ENCODE measurements at places on chromosomes 3 and 15.
A peak's percentile ranks its signal among the peaks of the same experiment; 100 is the strongest.

- DNase-seq: peak; percentile 70
These were observed 768 bp downstream of the ANO10 start for GRCh38 chr3:43620831-43621655.

- no peak for DNase-seq
These were observed 57.6 kb upstream of the TNFSF10 start for GRCh38 chr3:172580680-172581401.

GRCh38 chr3:101637451-101637850 is 39.5 kb downstream of the ZBTB11 start:
- no peak for DNase-seq

GRCh38 chr3:30488070-30488756 is 118.2 kb upstream of the TGFBR2 start:
- DNase-seq: no peak

- DNase-seq: no peak
These were observed 30.5 kb downstream of the PLXND1 start for GRCh38 chr3:129575997-129576384.

- no peak for DNase-seq
These were observed 91.1 kb upstream of the IL12A start for GRCh38 chr3:159897331-159898075.

DNA sequence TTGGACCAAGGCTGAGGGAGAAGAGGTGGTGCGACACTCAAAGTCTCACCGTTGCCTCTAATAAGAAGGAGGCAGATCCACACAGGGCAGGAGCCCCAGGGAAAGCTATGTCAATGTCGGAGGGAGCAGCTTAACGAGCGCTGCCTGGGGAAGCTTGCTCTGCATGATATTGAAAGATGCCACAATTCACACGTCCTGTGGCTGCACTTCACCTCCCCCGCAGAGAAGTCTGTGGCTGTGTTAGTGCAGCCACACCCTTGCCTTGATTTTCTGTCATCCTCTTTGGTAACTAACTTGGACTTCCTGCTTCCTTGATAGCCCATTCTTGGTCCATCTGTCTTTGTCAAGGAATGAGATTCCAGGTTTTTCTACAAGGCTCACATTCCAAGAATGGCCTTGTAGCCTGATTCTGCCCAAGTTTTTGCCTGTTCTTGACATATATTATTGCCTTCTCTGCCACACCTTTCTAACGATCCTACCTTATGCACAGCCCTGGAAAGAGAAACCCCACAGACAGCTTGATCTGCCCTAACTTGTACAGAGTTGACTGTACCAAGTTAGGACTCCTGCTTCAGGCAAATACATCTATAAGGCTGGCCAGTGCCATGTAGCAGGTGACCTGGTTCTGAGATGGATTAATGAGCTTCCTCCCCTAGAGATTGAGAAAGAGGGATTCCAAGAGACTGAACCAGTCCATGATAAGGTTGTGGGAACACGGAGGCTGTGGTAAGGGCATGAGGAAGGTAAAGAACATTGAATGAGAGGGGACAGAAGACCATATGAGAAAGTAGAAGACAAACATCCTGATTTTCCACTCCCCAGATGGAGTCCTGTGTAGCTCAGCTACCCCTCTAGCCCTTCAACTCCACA is 153.0 kb upstream of the WNT5A start:
- DNase-seq: no peak

DNA sequence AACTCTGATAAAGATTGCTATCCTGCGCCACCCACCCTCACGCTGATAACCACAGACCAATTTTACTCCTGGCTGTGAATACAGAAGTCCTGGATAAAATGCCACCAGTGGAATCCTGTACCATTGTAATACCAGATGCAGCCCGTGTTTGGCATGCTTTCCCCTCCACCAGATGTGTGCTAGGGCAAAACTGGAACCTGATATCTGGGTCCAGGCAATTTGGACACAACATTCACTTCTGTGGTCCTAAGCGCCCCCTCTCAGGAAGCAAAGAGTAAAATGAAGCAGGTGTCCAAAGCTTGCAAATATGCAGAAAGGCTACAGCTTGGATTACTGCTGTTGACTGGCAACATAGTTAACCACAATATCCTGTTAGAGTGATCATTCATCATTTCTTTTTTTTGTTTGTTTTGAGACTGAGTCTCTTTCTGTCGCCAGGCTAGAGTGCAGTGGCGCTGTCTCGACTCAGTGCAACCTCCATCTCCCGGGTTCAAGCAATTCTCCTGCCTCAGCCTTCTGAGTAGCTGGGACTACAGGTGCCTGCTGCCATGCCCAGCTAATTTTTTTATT is 32.8 kb downstream of the LOXL1 start:
- no peak for DNase-seq

DNA sequence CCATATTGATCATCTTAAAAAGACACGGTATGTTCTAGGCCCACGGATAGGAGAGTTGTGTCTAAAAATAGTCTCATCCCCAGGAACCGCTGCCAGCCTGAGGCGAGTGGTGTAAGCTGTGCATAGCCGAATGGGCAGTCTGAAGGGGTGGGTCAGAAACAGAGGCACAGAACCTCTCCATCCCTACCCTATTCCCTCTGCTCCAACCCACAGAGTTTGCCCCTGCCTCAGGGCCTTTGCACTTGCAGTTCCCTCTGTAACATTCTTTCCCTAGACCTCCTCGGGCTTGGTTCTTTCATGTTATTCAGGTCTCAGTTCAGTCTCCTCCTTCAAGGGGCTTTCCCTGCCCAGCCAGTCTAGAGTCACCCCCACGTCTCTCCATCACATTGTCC is 4.8 kb downstream of the SCN5A start:
- peak; percentile 0 for DNase-seq

DNA sequence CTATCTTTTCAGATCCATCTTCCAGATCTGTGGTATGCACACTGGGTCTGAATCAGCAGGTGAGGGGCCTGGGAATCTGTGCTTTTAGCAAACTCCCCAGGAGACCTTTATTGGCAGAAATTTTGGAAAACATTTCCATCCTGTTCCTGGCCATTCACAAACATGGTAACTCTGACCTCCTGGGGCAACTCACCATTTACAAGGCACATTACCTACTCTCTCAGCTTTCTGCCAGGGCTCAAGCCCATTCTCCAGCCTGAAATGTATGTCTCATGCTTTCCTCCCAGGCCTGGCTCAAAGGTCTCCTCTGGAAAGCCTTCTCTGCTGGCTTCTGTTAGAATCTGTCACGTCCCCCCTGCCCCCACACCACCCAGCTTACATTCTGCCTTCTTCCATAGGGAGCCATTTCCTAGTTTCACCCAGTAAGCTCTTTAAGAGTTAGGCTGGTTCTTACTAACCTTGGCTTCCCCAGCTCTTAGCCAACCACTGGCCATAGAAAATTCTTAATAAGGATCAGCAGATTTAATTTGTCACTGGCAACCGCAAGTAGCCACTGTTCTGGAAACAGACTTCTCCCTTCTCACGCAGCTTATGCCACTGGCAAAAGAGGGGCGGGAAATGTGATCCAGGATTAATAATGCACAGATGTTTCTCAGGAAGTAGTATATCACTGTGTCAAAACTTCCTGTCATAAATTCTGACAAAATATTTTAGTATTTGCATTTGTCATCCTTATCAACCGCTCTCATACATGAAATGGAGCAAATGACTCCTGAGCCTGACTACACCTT is 55.0 kb downstream of the RORA start:
- no peak for DNase-seq

GRCh38 chr3:109023167-109023566 is 69.5 kb upstream of the GUCA1C start:
- DNase-seq: no peak

DNA sequence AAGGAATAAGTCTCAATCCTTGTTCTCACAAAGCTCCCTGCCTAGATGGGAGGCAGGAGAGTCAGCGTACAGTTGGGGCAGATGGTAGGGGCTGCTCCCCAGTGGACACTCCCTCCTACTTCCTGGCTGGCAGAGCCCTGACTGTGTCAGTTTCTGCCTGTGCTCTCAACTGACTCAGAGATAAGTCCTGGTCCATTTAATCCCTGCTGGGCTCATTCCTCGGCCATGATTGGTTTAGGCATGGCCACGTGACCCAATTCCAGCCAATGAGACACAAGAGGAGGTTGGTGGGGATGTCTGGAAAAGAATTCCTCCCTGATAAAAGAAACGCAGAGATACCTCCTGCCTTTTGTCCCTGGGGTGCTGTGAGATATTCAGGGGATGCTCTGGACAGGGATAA is 118.1 kb upstream of the SLC6A11 start:
- DNase-seq: no peak

GRCh38 chr3:54832876-54833275 is 95.0 kb downstream of the LRTM1 start:
- no peak for DNase-seq

DNA sequence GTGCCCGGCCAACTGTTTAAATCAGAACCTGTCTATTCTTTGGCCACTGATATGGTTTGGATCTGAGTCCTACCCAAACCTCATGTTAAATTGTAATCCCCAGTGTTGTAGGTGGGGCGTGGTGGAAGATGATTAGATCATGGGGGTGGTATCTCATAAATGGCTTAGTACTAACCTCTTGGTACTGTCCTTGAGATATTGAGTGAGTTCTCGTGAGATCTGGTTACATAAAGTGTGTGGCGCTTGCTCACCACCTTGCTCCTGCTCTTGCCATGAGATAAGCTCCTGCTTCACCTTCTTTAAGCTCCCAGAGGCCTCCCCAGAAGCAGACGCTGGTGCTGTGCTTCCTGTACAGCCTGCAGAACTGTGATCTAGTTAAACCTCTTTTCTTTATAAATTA is 42.4 kb downstream of the REC114 start:
- no peak for DNase-seq

GRCh38 chr3:186442162-186442561 is 80.1 kb upstream of the DGKG start:
- no peak for DNase-seq

DNA sequence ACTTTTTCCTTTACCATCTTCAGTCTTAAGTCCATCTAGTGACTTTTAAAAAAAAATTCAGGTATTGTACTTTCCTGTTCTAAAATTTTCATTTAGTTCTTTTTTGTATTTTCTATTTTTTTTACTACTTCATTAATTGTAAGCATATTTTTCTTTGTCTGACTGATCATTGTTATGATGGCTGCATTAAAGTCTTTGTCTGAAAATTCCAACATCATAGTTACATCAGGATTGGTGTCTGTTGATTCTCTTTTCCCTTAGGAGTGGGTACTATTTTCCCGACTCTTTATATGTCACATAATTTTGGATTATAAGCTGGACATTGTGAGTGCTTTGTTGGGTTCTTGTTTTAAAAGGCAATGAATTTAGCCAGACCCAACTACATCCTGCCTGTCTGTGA is 34.9 kb upstream of the POLR2M start:
- DNase-seq: no peak

DNA sequence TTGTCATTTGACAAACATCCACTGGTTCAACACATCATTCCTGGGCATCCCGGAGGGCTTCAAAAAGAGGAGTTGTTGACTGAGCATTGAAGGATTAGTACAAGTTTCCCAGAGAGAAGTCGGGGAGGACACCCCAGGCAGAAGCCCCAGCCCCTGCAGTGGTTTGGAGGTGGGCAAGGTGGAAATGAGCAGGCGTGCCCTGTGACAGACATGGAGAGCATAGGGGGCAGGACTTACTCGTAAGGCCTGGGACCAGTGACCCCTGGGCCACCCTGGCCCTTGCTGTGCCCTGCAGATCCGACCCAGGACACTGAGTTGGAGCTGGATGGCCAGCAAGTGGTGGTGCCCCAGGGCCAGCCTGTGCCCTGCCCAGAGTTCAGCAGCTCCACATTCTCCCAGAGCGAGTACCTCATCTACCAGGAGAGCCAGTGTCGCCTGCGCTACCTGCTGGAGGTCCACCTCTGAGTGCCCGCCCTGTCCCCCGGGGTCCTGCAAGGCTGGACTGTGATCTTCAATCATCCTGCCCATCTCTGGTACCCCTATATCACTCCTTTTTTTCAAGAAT is 5.9 kb downstream of the PARP3 start:
- DNase-seq: no peak

GRCh38 chr15:71278989-71279756 is 163.9 kb downstream of the THSD4 start:
- no peak for DNase-seq

DNA sequence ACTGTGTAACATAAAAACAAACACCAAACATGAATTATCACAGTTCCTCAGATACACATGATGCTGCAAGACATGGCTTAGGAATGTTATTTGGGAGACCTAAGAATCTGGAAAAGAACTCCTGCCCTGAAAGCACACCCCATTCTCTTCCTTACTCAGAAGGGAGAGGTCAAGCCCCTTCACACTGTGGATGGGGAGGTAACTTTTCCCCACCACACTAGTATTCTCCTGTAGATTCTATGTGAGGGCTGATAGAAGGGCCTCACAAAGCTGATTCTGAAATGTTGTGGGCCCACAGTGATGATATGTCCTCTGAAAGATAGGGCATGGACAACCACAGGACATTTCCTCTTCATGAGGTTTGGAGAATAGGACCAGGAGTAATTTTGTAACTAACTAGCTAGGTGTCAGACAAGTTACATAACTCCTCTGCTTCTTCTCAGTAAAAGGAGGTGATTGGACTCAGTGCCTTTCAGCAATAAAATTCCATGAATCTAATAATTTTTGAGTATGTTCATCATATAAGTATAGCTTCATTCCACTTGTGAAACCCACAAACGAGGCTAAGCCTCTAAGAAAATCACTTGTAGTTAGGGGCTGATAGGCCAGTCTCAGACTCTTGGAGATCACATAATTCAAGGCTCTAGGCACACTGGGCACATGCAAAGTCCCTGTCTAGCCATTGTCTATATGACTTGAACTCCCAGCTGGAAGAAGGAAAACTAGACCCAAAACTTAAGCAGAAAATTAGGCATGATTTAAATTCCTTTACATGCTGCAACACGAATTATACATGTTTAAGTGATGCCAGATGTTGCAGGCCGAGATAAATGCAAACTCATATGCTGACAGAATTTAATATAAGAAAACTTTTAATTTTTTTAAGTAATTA is 7.5 kb downstream of the PTX3 start:
- DNase-seq: no peak

- no peak for DNase-seq
These were observed 2.2 kb downstream of the HPS3 start for GRCh38 chr3:149131589-149131988.

DNA sequence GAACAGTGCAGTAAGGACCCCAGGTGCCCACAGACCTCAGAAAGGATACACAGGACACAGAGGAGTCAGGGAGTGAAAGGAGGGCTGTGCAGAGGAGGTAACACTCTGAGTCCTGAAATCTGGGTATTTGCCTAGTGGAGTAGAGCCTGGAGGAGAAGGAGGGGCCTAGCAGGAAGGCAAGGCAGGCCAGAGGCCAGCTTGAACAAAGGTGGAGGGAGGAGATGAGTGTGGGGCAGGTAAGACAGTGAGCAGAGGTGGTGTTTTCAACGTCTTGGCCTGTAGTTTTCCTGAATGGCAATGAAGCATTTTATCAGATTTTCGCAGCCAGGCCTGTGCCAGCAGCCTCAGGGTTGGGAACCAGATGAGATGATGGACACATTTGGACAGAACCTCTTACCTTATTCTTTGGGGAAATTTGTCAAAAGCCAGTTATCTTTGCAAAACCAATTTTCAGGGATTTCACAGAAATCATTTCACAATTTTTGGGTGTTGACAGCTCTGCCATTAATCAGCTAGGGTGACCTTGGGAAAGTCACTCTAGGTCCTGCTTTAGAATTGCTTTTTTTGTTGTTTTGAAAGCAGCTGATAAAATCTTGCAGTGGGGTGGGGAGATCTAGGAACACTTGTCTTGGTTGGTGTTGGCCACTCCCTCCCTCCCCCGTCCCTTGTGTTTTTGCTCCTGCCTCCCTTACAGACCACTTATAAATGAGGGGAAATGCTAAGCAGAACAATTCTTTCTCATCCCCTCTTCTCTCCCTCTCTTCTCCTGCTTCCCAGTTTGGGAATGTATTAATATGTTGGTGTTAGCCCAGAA is 38.4 kb downstream of the SPSB4 start:
- no peak for DNase-seq
